ENCODE measurements at places on chromosomes 11 and 22.
A peak's percentile ranks its signal among the peaks of the same experiment; 100 is the strongest.

- DNase-seq, result peak; percentile 36
Measured at GRCh38 chr11:72609045-72609444, 65.2 kb downstream of the PDE2A start.

DNA sequence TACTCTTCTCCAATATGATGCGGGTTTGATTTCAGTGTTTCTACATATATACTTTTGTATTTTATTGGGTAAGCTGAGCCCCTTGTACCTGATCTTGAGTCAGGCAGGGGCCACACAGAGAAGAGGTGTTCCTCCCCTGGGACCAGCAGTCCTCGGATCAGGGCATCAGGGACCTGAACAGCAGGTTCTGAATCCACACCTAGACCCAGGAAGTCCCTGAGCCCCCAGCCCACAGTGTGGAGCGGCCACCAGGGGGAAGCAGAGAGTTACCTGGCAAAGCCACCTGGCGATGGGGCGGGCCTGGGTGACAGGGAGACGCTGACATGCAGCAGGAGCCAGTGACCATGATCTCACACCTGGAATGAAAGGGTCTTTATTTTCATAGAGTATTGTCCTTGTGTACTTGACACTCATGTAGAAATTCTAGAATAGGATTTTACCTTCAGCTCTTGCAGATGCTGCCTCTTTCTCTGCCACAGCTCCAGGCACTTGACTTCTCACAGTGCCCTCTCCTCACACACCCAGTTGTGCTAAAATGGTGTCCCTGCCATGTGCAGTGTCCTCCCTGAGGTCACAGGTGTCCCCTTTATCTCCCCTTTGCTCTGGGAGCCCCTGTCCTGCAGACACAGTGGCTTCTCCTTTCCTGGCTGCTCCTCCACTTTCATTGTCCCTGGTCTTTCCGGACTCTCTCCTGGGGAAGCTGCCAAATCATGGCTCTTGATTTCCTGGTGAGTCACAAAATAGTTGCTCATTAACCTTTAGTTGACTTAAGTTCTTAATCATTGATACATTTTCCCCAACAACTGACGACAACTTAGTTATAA lies 48.5 kb downstream of the GGTLC2 start:
- DNase-seq, result no peak

GRCh38 chr11:112652786-112653390 lies 308.3 kb upstream of the NCAM1 start:
- no peak for DNase-seq

GRCh38 chr11:116431842-116432241 lies 340.9 kb downstream of the BUD13 start:
- DNase-seq, result no peak

DNA sequence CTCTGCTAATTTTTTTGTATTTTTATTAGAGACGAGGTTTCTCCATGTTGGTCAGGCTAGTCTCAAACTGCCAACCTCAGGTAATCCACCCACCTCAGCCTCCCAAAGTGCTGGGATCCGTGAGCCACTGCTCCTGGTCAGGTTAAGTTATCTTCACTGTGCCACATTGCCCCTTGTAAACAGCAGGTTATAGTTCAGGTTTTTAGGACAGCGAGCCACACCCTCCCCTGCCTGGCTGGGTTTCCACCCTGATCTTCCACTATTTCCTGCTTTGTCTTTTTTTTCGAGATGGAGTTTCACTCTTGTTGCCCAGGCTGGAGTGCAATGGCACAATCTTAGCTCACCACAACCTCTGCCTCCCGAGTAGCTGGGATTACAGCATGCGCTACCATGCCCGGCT lies 16.1 kb downstream of the ACO2 start:
- no peak for DNase-seq

Measured in inflammatory macrophage treated with lipopolysaccharide for 4 hours (primary cell).